GM13977 (cell line): ENCODE measurements at places on chromosomes 6 and 20.

DNA sequence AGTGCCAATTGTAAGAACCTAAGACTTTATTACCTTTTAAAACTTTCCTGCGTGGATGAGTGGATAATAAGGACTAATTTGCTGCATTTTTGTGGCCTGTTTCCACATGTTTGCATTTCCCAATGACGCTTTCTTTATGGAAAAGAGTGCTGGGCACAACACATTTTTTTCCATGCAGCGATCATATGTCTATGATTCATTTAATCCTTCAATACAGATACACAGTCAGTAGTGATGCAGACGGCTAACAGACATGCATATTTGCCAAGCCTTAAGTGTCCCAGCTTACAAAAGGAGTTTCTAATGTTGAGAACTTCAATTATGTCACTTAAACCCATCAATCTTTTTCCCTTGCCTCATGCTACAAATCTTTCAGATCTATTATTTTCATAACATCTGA is 239.8 kb upstream of the PREP start:
- no peak for DNase-seq

GRCh38 chr6:30570263-30570662 is 979 bp upstream of the ABCF1 start:
- DNase-seq: no peak

GRCh38 chr6:158257425-158257759 is 54.9 kb upstream of the TULP4 start:
- DNase-seq: no peak

DNA sequence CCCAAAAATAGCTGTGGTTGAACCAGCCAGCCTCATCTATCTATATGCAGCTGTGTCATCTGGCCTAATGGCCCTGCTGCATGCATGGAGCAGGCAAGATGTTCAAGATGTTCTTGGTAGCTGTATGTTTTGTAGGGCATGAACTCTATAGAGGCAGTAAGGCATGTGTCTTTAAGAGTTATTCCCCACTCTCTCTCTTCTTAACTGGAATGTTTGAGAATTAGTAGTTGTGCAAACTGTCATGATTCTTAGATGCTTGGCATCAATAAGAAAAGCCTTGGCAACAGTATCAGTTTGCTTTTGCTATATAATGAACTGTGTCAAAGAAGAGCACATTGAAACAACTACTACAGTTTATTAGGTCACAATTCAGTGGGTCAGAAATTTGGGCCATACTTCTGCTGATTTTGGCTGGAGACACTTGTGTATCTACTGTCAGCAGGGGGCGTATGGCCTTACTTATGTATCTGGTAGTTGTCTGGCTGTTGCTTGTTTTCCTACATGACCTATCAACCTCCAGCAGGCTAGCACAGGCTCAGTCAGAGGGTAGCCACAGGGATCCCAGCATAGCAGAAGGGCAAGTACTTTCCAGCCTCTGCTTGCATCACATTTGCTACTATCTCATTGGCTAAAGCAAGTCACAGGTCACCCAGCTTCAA is 56.1 kb upstream of the LAMP5 start:
- no peak for DNase-seq

DNA sequence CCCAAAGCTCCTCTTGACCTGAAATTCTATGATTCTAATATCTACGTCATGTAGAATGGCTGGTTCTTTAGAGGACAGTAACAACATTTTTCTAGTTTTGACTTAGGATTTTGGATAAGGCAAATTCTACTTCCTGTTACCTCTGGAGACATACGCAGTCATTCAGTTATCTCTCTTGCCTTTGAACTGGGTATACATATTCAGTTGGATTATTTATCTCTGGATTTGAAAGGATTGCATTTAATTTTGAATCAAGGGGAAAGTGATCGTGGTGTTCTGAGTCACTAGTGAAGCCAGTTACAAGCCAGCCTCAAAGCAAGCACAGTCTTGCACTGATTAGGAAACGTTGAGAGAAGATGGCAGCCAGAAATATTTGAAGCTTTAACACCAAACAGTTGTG is 35.3 kb upstream of the BCAS1 start:
- no peak for DNase-seq

- DNase-seq: no peak
Measured at GRCh38 chr20:61499859-61500554, 247.9 kb downstream of the CDH4 start.

DNA sequence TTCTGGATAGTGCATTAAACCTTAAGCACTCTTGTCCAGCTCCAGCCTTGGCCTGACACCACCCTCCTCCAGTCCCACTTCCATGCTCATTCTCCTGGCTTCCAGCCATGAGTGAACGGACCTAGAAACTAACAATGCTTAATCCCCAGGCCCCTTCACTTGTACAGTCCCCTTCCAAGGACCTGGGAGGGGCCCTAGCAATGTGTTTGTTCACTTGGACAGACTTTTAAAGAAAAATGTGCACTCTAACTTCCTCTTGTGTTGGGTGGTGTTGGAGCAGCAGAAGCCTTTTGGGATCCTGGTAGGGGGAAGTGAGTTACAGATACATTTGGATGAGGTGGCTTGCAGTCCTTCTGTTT is 48.9 kb upstream of the CCN6 start:
- DNase-seq: no peak

- DNase-seq: no peak
Measured at GRCh38 chr20:12153628-12154027, 235.9 kb downstream of the BTBD3 start.

- no peak for DNase-seq
Measured at GRCh38 chr6:25953733-25954132, 8.9 kb upstream of the TRIM38 start.

DNA sequence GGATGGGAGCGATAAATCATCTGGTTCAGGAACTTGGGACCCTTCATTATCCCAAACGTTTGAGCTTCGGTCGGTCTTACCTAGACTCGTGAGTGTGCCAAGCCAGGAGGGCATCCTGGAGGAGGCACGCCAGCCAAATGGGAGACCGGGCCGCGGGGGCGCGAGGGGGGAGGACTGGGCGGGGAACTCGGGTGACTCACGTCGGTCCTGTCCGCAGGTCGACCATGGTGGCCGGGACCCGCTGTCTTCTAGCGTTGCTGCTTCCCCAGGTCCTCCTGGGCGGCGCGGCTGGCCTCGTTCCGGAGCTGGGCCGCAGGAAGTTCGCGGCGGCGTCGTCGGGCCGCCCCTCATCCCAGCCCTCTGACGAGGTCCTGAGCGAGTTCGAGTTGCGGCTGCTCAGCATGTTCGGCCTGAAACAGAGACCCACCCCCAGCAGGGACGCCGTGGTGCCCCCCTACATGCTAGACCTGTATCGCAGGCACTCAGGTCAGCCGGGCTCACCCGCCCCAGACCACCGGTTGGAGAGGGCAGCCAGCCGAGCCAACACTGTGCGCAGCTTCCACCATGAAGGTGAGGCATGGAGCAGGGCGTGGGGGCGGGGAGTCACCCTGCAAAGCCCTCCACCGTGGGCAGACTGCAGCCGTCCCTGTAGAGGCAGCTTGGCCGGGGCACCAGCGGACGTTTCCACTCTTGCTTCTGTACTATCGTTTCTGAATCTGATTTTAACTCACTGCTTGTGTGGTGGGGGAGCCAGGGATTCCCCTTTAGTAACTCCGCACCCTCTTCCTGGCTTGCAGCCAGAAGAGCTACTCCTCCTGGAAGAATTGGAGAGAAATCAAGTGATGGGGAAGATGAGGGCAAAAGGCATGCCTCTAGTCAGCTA is 2.7 kb downstream of the BMP2 start:
- DNase-seq: no peak

DNA sequence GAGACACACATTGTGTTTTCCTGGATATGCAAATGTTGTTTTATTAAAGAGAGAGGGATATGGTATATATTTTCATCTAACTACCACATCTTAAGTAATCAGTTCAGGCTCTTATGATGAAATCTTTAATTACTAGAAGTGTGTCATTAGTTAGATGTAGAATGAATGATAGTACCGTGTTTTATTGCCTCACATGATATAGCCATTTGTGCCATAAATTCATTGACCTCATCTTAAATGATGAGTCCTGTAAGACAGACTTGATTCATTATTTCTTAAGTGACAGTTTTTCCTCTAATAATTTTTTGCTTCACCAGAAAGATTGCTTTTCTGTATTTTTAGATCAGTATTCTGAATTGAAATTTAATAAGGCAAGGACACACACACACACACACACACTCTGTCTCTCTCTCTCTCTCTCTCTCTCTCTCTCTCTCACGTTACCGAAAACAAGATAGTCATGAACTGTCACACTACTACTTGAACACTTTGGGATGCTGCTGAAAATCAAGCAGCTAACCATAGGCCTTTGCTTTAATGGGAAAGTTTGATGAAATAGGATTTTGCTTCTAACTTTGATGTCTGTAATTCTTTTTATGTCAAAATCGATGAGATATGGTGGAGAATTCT is 140.5 kb downstream of the SOBP start:
- no peak for DNase-seq

DNA sequence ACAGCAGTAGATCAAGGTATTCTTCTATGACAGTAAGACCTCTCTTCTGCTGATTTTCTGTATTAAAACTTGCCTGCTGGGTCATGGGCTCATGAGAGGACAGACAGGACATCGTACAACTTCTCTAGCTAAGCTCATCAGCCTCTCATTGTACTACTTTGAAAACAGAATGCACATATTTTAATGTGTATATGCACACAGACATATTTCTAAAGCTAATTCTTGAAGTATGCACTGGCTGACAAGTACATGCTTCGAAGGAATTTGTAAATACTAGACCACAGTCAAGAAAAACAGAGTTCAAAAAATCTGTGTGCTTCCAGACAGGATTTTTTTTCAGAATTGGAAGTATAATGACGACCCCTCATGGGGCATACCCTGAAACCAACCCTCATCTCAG is 81.7 kb upstream of the CD83 start:
- no peak for DNase-seq

DNA sequence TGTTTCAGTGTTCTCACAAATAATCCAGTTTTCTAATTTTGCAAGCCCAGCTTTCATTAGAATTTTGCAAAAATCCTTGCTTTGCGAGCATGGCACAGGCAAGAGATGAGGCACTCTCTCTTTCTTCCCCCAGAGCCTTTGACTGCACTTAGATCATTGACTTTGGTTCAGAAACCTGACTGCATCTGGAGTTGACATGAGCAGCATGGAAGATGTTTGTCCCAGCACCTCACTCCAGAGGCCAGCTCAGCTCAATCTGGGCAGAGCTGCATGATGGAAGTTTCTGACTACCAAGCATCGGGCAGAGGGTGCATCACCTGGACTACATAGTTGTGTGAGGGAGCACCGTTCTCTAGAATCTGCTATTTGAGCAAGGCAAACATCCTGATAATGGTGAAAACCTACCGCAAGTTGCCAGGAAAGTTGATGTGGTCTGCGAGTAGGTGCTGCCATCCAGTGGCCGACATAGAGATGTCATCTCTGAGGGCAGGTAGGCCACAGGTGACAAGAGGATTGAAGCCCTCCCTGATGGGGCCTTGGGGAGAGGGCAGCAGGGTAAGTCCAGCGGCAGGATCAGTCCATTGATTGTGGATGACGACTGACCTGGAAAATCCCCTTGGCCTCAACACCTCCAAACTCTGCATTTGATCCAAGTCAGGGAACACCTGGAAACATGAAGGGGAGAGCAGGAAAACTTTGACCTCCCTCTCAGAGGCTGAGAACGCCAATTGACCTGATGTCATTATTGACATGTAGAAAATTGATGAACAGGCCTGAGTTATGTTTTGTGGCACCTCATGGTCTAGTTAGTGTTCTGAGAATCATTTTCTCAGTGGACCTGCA is 3.8 kb upstream of the LPA start:
- peak; percentile 39 for DNase-seq

DNA sequence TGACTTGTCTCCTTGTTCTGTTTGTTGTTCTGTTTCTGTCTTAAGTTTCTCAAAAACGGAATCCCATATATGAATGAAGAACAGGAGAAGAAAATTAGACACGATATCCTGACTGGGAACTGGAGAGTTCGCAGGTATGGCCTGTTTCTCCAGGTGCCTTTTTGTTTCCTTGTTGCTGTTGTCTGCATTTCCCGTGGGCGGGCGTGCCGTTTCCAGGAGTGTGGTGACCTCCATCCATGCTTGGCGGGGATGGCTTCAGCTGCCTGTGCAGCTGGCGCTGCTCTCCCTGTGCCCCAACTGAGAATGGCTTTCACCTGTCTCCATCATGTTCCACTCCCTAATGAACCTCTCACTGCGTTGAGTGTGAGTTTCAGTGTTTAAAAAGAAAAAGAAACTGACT is 4.4 kb downstream of the PNLDC1 start:
- no peak for DNase-seq

GRCh38 chr6:154266560-154267099 is 90.0 kb downstream of the IPCEF1 start:
- no peak for DNase-seq

DNA sequence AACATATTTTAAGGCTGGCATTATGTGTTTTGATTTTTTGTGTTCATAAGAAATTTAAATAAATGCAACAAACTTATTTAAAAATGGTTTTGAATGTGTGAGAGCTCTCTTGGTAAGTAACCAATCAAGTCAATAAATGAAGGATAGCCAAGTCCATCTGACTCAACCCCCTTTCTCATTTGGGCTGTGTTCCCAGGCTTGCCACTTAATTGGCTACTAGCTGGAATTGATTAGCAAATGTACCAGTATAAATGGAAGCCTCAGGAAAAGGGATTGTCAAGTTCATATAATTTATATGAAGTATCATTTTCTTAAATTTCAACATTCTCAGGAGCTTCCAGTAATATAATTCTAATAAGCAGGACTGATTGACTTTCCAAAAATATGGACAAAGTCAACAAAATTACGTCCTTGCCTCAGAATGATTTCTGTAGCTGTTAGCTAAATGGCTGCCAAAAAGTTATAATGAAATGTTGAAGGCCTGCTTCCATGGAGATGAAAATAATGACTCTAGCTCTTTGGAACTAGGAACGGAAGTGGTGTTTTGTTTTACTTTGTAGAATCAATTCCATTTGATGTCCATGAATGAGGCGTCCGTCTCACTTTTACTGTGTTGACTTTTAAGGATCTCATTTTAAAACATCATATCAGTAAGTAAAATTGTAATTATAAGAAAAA is 614.9 kb downstream of the CDH26 start:
- DNase-seq: no peak

DNA sequence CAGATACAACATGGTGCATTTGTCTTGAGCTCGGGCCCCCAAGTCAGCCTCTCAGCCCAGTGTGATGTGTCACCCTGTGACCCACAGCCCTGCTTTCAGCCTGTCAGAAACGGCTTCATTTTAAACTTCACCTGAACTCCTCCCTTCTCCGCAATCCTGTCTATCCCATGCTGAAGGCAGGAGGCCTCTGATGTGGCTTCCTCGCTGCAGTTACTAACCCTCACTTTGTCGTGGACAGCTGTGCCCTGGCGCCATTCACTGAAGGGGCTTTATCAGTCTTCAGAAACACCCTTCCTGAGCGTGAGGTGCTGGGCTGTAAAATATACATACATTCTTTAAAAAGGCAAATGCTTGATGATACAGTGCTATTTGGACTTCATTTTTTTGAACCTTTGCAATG is 7.9 kb upstream of the ENTPD6 start:
- peak; percentile 2 for DNase-seq
